ENCODE measurements at places on chromosomes 5 and 9.

DNA sequence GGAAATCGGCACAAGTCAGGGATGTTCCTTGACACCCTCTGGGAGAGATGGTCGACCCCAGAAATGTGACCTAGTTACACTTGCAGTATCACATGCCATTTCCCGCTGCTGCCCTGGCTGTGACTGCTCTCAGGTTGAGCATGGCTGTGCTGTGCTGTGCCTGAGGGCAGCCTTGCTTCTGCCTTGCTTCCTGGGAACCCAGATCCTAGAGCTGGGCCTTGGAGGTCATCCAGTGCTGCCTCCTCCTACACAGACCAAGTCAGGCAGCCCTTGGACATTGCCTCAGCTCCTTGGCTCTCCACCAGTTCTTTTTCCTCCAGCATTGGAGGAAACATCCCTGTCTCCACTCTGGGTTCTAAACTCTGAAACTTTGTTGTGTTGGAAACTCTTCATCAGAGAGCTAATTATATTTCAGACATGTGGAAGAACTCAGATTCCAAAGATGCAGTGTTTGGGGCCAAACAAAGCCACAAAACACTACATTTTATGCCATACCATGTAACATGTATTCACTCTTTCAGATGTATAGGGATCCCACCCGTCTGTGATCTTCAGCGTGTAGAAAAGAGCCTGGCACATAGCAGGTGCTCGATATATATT is 6.1 kb downstream of the MAMDC2 start:
- no peak for DNase-seq

DNA sequence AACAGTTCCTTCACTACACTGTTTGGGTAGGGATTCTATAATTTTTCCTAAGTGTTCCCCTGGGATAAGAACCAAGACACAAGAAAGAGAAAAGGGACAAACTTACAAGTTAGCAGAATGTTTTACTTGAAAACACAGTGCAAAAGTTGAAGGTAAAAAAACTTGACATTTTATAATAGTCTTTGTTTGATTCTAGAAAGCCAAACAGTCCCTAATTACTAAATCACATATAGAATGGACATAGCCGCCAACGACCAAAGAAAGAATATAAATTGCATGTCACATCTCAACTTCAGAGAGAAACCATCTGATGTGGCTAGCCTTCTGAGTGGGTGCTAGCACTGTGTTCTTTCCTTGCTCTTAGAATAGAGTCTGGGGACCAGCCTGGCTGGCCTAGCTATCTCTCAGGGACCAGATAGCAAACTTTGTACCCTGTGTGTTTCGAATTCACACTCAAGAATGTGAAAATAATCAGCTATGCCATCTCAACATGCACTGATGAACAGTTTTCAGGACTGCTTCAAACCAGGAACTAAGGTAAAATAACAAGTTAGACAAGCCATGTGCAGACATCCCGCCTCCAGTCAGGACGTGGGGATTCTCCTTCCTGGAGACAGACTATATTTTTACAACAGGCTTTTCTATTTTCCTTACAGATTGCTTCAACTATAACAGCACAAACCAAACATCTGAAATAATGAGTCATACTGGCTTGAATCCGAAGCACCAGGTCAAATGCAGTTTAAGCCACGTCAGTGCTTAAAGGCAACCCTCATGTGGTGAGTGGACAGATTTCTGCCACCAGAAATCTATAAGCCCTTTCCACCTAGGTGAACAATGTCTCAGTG is 53.7 kb downstream of the LHFPL2 start:
- DNase-seq = no peak

DNA sequence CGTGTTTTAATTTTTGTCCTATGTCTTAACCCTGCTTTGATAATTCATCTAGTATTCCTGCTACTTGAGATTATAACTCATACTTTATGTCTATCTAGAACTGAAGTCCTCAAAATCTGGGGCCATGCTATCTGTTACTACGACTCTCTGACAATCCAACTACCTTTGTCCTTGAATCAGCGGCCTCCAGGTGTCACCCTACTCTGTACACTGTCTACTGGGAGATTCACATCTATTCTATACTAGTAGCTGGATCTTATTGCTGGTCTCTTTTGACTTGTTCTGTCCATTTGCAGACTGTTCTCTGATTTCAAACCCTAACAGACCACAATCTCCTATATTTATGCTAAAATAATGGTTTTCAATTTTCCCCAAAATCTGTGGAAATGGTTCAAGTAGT is 225.5 kb upstream of the ELAVL2 start:
- DNase-seq = no peak

- no peak for DNase-seq
These were observed 163.7 kb downstream of the ALDH1A1 start for GRCh38 chr9:72788966-72789735.

GRCh38 chr9:34954225-34954624 is 3.9 kb upstream of the PHF24 start:
- no peak for DNase-seq

DNA sequence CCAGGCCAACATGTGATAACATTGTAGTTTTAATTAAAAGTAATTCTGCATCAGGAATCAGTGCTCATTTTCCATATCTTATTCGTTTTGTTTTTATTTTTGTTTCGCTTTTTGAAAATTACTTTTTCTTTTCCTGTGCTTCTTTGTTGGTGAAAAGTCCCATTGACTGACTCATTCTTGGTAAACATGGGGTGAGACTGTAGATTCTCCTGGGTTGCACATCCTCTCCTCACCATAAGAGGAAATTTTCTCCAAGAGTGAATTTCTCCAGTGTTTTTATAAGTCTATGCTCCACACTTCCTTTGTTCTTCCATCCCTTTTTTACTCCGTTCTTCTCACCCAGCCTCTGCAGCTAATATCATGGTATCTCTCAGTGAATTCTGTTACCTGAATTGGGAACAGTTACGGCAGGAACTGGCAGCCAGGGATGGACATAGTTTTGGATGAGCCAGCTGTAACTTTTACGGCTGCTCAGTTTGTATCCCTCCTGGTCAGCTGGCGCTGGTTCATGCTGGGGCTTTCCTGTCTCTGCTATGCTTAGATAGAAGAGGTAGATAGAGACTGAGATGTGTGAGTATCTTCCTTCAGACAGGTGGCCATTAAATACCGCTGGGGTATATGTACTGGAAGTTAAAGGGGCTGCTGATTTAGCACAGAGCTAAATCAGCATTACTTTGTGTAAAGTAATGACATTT is 80.0 kb downstream of the MAN2A1 start:
- DNase-seq = no peak

GRCh38 chr5:150848271-150848670 is 1.9 kb downstream of the IRGM start:
- DNase-seq = no peak
